LoVo (cell line): ENCODE measurements at places on chromosomes 7 and 10.
A peak's percentile ranks its signal among the peaks of the same experiment; 100 is the strongest.

- DNase-seq: no peak
Measured at GRCh38 chr7:29565224-29565630, 1.6 kb downstream of the PRR15 start.

DNA sequence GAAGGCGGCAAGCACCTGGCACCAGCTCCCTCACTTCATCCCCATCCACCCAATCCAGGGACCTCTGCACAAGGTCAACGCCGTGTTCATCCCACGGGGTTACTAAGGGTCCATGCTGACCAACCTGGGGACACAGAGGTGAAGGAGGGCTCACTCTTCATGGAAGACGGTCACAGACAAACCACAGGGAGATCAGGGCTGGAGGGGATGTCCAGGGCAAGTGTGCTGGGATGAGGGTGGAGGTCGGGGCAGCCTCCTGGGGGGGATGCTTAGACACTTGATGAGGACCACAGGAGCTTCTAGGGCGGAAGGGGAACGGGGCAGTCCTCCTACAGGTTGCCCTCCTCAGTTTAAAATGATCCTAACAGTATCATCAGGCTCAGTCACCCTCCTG is 46.7 kb downstream of the FAM53B start:
- no peak for DNase-seq

- no peak for DNase-seq
Measured at GRCh38 chr10:117386805-117387204, 11.6 kb upstream of the PDZD8 start.

- DNase-seq: no peak
Measured at GRCh38 chr10:77602913-77603533, 34.6 kb downstream of the KCNMA1 start.

DNA sequence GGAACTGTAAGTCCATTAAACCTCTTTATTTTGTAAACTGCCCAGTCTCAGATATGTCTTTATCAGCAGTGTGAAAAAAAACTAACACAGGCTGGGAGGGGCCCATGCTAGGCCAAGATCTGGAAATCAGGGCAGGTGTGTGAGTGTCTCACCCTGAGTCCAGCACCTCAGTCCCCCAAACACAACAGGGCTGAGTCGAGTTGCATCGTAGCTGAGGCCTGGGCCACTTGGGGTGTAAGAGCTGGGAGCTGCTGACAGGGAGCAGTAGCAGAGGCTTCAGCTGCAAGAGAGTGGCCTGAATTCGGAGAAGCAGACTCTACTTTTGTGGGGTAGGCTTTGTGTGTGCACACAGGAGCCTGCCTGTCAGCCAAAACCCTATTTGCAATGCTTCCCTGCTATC is 553.1 kb downstream of the PTPRN2 start:
- DNase-seq: no peak

- DNase-seq: peak; percentile 63
Measured at GRCh38 chr10:119652361-119652730, 1.2 kb downstream of the BAG3 start.

GRCh38 chr7:139851770-139852481 is 22.9 kb downstream of the TBXAS1 start:
- no peak for DNase-seq

- no peak for DNase-seq
Measured at GRCh38 chr10:31647861-31648260, 280.8 kb downstream of the ARHGAP12 start.

GRCh38 chr7:51182636-51183166 is 133.9 kb downstream of the COBL start:
- DNase-seq: no peak

GRCh38 chr7:127844165-127844564 is 187.1 kb downstream of the LRRC4 start:
- no peak for DNase-seq

DNA sequence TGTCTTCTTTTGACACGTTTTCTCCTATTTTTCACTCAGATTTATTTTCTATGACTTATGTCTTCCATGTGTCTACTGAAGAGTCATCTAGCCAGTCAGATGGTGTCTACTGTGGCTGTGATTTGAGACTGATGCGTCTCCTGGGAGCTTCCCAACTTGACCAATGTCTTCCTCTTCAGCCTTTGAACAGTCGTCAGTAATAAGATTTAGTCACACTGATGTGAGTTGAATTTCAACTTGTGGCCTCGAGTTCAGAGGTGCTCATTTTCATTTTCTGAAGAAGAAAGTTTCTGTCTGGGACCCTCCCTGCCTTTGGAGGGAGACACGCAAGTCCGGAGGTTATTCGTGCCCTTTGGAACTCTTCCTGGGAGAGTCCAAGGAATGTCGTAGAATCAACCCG is 221.9 kb upstream of the INHBA start:
- DNase-seq: no peak

GRCh38 chr10:77630507-77630848 is 7.1 kb downstream of the KCNMA1 start:
- no peak for DNase-seq

GRCh38 chr7:99737726-99738125 is 2.7 kb upstream of the CYP3A7 start:
- DNase-seq: peak; percentile 29

- DNase-seq: no peak
Measured at GRCh38 chr10:49191349-49191748, 3.2 kb upstream of the TMEM273 start.

DNA sequence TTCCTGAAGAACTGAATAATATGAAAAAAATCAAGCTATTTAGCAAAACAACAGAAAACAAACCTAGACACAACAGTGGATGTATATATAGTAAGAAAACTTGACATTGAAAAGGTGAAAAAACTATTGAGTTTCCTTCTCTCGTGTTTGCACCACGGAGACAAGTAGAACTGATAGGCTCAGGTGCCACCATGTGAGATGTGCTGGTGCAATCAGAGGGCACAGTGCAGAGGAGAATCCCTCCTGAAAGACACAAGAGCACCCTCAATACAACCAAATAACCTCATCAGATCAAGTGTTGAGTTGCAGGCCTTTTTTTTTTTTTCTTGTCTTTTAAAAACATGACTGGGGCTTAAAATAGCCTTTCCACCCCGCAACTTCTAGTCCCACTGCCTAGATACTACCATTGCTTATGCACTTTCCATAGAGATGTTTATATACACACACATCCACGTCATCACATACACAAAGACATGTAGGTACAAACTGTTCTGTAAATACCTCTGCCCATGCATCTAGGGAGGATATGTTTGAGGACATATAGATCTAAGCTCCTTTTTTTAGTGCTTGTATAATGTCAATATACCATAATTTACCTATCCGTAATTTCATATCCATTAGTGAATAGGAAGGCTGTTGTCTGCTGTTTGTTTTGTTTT is 54.1 kb downstream of the UBE2H start:
- no peak for DNase-seq

DNA sequence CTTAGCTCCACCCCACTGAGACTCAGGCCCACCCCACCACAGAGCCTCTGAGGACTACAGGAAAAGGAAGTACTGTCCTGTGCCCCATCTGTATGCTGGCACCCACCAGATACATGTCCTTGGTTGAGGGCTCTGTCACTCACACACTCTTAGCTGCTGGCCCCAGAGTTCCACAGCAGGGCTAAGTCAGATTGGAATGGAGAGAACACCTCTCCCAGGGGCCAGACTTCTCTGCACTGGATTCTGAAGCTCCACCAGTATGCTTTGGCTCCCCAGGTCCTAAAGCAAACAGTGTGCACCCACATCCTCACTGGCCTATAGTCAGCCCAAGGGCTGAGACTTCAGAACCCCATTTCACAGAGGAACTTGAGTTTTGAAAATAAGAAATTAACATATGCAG is 103.2 kb upstream of the PPP2R2D start:
- DNase-seq: no peak

GRCh38 chr7:108777966-108778365 is 208.3 kb downstream of the DNAJB9 start:
- DNase-seq: no peak

- DNase-seq: no peak
Measured at GRCh38 chr7:126222782-126223181, 1030.0 kb downstream of the GRM8 start.

GRCh38 chr10:46560381-46560780 is 3.9 kb upstream of the GPRIN2 start:
- DNase-seq: no peak

DNA sequence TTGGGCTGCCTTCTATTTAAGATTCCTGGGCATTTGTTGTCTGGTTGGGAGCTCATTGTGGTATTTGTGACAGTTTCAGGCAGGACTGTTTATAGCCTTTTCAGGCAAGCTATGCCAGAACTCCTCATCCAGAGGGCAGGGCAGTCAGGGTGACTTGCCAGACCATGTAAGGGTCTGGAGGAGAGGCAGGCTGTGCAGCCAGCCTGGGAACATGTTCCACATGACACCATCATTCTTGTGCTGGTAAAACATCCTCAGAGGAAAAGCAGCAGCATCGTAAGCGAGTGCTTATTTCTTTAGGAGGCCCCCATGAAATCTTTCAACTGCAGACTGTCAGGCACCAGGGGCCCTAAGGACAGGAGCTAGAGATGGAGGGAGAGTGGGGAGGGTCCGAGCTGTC is 44.0 kb upstream of the SORBS1 start:
- DNase-seq: no peak

GRCh38 chr10:6542999-6543430 is 37.1 kb downstream of the PRKCQ start:
- no peak for DNase-seq

- DNase-seq: peak; percentile 42
Measured at GRCh38 chr7:55019191-55019690, 424 bp downstream of the EGFR start.

DNA sequence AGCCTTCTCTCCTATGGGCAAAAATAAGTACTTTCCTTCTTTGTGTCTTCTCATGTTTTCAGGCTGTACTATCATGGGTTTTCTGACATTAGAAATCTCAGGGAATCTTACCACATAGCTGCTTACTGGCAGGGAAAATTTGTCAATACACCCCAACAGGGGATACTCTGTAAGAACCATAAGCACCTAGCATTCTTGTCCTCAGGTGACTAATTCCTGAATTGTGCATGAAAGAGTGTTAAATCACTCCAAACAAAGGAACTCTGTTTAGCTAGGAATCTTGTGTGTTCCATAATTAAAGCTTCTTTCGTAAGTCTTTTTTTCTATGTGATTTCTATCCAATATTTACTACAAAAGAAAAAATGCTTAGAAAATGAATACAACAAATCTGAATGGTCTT is 206.7 kb upstream of the POT1 start:
- DNase-seq: no peak

DNA sequence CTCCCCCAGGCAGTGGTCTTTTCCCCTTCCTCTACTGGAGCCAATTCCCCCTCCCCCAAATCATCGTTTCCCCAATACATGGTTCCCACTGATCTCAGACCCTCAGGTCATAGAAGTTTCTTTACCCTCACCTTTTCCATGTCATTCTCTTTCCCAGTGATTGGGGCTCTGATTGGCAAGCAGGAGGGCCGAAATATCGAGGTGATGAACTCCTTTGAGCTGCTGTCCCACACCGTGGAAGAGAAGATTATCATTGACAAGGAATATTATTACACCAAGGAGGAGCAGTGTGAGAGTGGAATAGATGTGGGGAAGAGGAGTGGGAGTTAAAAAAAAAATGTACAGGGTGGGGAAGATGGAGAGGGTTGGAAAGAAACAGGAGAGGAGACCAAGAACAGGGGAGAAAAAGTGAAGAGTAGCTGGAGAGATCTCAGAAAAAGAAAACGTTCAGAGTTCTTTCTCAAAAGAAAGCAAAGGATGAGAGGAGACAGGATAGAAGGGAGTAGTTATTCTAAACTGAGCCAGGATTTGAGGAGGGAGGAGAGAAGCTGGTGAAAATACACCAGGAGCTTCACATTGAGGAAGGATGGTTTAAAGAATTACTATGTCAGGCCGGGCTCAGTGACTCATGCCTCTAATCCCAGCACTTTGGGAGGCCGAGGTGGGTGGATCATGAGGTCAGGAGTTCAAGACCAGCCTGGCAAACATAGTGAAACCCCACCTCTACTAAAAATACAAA is 858 bp downstream of the COPS6 start:
- DNase-seq: no peak

DNA sequence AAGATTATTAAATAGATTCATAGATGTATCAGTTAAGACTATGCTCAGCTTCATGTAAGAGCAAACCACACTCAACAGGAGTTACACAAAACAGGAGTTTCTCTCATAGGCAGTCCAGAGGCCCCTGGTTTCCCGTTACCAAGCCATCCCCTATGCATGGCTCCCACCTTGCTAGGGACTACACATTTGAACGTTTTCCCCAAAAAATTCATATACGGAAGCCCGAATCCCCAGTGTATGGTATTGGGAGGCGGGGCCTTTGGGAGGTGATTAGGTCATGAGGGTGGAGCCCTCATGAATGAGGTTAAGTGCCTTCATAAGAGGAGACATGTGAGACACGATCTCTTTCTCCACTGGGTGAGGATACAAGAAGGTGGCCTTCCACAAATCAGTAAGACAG is 29.1 kb downstream of the RSU1 start:
- no peak for DNase-seq

GRCh38 chr7:157851501-157852067 is 514.8 kb downstream of the DNAJB6 start:
- peak; percentile 18 for DNase-seq

- DNase-seq: no peak
Measured at GRCh38 chr7:73909051-73909941, 48.3 kb downstream of the TMEM270 start.

GRCh38 chr7:137869260-137869659 is 22.5 kb upstream of the DGKI start:
- DNase-seq: no peak

DNA sequence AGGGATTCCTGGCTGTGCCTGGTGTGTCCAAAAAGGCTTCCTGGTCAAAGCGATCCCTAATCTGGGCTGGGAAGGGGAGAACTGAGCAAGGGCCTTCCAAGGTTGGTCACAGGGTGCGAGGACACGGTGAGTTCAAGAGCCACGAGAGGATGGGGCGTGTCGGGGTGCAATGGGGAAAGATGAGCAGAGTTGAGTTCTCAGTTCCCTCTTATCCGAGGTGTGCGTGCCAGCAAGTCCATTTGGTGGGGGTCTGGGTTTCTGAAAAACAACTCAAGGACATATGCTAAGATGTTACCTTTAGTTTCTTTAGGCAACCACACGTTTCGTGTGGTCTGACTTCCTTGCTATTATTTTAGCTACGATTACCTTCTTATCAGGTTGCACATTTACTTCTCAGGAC is 1.3 kb downstream of the ZNF775 start:
- DNase-seq: no peak

GRCh38 chr10:110759523-110759922 is 112.2 kb upstream of the PDCD4 start:
- no peak for DNase-seq

DNA sequence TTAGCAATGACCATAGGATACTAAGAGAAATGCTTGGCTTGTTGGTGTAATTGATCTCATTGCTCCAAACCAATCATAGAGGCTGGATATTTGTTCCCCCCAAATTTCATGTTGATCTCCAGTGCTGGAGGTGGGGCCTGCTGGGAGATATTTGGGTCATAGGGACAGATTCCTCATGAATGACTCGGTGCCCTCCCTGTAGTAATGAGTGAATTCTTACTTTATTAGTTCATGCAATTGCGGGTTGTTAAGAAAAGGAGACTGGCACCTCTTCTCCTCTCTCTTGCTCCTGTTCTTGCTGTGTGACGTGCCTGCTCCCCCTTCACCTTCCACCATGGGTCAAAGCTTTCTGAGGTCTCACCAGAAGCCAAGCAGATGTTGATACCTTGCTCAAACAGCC is 630.1 kb downstream of the CALN1 start:
- no peak for DNase-seq
